ENCODE measurements at places on chromosomes 7 and 10.

- no peak for DNase-seq
These were observed 695.1 kb upstream of the GALNT17 start for GRCh38 chr7:70436790-70437350.

GRCh38 chr7:142787034-142787768 is 16.4 kb downstream of the PRSS2 start:
- no peak for DNase-seq

DNA sequence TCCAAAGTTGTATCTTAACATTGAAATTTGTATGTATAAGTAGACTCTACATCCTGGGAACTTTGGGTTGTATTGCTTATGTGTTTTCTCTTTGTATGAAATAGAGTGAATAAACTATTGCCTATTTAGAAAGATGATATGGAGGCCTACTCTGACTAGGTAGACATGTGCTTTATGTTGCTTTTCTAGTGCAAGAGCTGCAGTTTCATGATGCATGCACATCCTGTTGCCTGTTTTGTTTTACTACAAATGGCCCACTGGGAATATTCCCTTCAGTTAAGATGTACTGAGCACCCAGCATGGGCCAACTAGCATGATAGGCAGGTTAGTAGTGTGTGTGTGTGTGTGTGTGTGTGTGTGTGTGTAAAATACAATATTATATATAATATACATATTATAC is 282.1 kb upstream of the LRGUK start:
- no peak for DNase-seq

DNA sequence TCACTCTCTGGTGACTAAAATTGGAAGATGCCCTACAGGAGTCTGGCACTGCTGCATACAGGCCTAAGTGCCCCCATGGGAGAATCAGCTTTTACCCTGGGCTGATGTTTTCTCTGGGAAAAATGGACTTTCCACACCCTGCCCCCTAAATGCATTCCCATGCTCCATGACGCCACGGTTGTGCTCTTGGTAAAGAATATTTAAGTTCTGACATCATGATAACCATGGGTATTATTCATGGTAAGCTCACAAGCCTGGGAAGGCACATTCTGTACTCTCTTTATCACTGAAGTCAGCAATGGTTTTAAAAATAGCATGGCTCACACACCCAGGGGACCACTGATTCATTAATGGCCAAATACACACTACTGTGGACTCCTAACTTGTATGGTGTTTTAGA is 43.4 kb downstream of the HIPK2 start:
- DNase-seq = no peak

DNA sequence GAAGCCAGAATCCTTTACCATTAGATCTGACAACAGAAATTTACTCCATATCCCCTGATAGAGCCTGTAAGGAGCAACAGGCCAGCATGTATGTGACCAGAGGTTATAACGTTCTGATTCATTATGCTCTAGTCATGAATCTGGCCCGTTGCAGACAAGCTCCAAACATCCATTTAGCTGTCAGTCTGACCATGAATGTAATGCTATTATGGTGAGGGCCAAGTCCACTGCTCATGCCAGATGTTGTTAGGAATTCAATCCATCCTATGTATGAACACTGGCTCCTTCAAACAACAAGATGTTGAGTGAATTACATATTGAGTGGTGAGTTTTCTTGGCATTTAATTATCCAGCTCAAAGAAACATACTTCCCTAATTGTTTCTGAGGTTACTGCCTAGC is 610.1 kb upstream of the ANKRD30A start:
- no peak for DNase-seq

DNA sequence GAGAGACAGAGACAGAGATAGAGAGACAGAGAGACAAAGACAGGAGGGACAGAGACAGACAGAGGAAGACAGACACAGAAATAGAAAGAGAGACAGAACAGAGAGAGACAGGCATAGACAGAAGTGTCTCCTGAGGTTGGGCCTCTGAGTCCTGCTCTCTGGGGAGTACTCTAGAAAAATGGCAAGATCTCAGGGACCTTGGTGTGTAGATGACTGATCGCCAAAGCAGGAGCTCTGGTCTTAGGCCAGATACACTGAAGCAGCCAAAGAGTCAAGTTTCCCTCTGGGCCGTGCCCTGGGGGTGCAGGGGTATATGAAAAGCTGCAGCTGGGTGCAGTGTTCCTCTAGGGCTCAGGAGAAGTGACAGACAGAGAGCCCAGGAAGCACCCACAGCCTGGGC is 176.6 kb upstream of the TNS3 start:
- DNase-seq = no peak

DNA sequence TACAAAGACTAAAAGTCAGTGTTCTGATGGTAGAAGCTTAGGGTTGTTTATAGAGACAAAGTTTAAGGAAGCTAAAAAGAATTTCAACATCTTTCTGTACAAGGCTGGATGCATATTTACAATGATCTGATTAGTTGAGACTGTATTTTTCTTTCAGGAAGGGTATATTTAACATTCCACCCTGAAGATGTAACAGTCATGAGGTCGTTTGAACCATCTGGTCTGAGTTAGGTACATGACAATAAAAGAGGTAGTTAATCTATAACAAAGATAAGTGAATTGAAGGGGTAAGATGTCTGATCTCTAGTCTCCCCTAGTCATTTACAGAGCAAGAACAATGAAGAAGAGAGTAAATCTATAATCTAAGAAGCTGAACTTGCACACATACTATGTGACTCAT is 821.2 kb downstream of the CNTNAP2 start:
- no peak for DNase-seq

- peak; percentile 97 for DNase-seq
These were observed 724 bp downstream of the BBIP1 start for GRCh38 chr10:110918269-110918642.

DNA sequence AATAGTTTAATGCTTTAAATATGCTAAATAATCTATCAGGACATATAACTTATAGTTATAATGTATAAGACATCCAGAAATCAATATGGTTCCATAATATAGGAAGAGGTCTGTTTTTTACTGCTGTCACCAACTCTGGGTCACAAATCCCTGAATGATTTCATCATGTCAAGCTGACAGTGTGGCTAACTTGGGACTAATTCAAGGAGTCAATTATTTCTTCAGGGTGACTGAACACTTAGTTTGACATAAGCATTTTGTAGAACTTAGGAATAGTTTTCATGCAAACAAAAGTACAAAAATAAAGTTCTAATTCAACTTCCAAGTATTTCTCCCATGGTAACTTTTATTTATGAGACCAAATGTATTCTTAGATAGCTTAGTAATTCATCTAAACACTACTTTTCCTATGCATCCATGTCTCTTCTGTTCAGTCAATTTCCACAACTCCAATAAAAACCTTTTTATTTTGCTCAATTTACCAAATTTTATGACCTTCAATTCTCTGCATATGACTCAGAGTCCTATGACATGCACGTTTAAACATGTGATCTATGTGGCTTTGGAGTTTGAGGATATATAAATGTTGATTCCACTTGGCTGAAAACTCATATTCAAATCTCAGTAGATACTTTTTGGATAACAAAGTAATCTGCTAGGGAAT is 40.3 kb upstream of the GNAT3 start:
- DNase-seq = no peak

DNA sequence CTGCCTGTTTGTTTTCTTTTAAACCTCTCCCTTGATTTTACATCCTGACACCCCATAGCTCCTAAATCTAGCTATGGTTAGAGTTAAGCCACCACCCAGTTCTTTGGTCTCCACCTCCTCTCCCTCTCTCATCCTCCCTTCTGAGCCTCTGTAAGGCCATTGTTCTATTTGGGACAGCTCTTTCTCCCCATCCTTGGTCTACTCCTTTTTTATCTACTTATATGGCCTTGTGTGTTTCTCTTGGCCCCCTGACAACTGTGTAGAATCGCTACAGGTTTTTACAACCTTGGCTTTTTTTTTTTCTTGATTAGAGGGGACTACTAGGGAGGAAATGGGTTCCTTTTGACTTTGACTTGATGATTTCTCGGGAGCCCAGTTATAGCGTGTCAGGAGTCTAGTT is 3.4 kb upstream of the ITIH5 start:
- no peak for DNase-seq

- no peak for DNase-seq
These were observed 63.2 kb downstream of the CCNY start for GRCh38 chr10:35399414-35400009.

GRCh38 chr10:75972491-75973276 is 541.3 kb downstream of the LRMDA start:
- DNase-seq = no peak

DNA sequence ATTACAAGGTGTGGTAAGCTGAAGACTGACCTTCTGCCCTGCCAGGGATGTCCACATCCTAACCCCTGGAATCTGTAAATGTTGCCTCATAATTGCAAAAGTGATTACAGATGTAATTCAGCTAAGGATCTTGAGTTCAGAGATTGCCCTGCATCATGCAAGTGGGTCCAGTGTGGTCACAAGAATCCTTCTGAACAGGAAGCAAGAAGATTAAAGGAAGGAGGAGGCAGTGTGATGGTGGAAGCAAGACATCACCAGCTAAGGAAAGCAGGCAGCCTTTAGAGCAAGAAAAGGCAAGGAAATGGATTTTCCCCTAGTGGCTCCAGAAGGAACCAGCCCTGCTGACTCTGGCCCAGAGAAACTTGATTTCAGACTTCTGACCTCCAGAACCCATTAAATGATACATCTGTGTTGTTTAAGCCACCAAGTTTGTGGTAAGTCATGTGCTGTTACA is 78.1 kb downstream of the USP6NL start:
- DNase-seq = no peak

- DNase-seq = no peak
These were observed 73.3 kb downstream of the NRF1 start for GRCh38 chr7:129684777-129685176.

GRCh38 chr7:96120445-96121225 is 201.3 kb downstream of the SLC25A13 start:
- DNase-seq = no peak
